ENCODE measurements at places on chromosomes 11 and 22. TPM values are rescaled to one million over a fixed set of nuclear protein-coding genes. Genes with fewer than 3 reads are reported as not detected.

DNA sequence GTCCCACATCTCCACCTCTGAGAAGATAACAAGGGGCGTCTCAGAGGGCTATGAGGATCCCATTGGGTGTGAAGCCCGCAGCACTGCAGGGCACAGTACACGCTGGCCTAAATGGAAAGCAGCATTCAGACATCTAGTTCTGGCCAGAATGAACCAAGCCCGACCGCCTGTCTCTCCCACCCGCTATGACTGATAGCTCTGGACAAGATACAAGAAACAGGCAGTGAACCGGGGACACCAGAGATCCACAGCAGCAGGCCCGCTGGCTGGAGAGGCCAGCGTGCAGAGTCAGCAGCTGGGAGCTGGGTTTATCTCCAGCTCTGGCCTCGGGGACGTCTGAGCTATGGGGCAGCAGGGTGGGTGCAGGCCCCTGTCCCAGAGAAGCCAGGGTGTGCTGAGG, 9.6 kb downstream of the CERK start:
- no peak overlapping the region for H3K27ac ChIP-seq
- H3K36me3 ChIP-seq: no peaks in the 10 kb centered on the region
- peaks cover 13% of the 10 kb centered on the region for H3K4me1 ChIP-seq
- H3K27me3 ChIP-seq: no peaks in the 10 kb centered on the region
- no peak for DNase-seq
- H3K4me3 ChIP-seq: no peak overlapping the region

DNA sequence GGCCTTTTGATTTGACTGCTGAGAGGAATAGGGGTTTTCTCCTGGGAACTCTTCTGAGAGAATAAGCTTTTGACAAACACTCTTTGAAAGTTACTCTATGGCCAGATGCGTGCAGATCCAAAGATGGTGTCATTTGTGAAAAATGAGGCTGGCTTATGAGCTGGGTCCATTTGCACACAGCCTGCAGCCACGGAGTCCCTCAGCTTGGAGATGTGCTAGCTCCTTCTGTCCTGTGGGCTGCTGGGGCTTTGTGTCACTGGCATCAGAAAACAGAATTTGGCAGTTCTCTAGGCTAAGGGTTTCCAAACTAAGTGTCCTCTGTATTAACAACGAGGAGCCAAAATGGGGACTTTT, 702.4 kb downstream of the NTM start:
- H3K4me1 ChIP-seq: no peaks in the 10 kb centered on the region
- no peaks in the 10 kb centered on the region for H3K27me3 ChIP-seq
- DNase-seq: no peak
- H3K36me3 ChIP-seq: no peaks in the 10 kb centered on the region
- no peak overlapping the region for H3K27ac ChIP-seq
- no peak overlapping the region for H3K4me3 ChIP-seq

- H3K27me3 ChIP-seq: no peaks in the 10 kb centered on the region
- DNase-seq: no peak
- no peaks in the 10 kb centered on the region for H3K4me1 ChIP-seq
- no peak overlapping the region for H3K27ac ChIP-seq
- no peaks in the 10 kb centered on the region for H3K36me3 ChIP-seq
These were observed 712.3 kb downstream of the METTL15 start for GRCh38 chr11:28820296-28820989.

GRCh38 chr22:38798496-38798895, 4.6 kb upstream of the DNAL4 start:
- no peaks in the 10 kb centered on the region for H3K4me1 ChIP-seq
- no peak for DNase-seq
- H3K27ac ChIP-seq: no peak overlapping the region

DNA sequence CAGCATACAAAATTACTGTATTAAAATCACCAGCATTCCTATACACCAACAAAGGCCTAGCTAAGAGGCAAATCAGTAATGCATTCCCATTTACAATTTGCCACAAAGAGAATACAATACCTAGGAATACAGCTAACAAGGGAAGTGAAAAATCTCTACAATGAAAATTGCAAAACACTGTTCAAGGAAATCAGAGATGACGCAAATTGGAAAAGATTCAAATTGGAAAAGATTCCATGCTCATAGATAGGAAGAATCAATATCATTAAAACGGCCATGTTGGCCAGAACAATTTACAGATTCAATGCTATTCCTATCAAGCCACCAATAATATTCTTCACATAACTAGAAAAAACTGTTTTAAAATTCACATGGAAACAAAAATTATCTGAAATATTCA, 123.0 kb upstream of the ANO5 start:
- no peaks in the 10 kb centered on the region for H3K27me3 ChIP-seq
- H3K4me3 ChIP-seq: no peak overlapping the region
- H3K4me1 ChIP-seq: no peaks in the 10 kb centered on the region
- no peak for DNase-seq
- H3K36me3 ChIP-seq: no peaks in the 10 kb centered on the region
- H3K27ac ChIP-seq: no peak overlapping the region

C1QTNF6 gene
- total RNA-seq: 4.0 TPM

CARD18 gene
- total RNA-seq: not detected

- DNase-seq: peak; percentile 70
- H3K4me3 ChIP-seq: no peak overlapping the region
- no peaks in the 10 kb centered on the region for H3K36me3 ChIP-seq
- H3K27ac ChIP-seq: peak overlapping the region; percentile 58
- H3K4me1 ChIP-seq: no peaks in the 10 kb centered on the region
These were observed 11.3 kb downstream of the TRIM66 start for GRCh38 chr11:8671193-8671612.

GRCh38 chr11:67468456-67468758, 644 bp downstream of the TMEM134 start:
- no peaks in the 10 kb centered on the region for H3K36me3 ChIP-seq
- H3K4me3 ChIP-seq: peak overlapping the region; percentile 93
- DNase-seq: no peak
- H3K4me1 ChIP-seq: peaks cover 7% of the 10 kb centered on the region
- peak overlapping the region; percentile 84 for H3K27ac ChIP-seq
- H3K27me3 ChIP-seq: no peaks in the 10 kb centered on the region

- no peaks in the 10 kb centered on the region for H3K27me3 ChIP-seq
- H3K27ac ChIP-seq: no peak overlapping the region
- H3K4me1 ChIP-seq: no peaks in the 10 kb centered on the region
- DNase-seq: no peak
- no peak overlapping the region for H3K4me3 ChIP-seq
- no peaks in the 10 kb centered on the region for H3K36me3 ChIP-seq
These were observed 606.0 kb downstream of the BUD13 start for GRCh38 chr11:116166573-116167465.

GRCh38 chr22:44735518-44736428, 16.6 kb upstream of the ARHGAP8 start:
- no peak overlapping the region for H3K4me3 ChIP-seq
- no peaks in the 10 kb centered on the region for H3K4me1 ChIP-seq
- H3K27me3 ChIP-seq: no peaks in the 10 kb centered on the region
- H3K36me3 ChIP-seq: no peaks in the 10 kb centered on the region
- no peak overlapping the region for H3K27ac ChIP-seq

OR51E1 gene
- total RNA-seq: 0.25 TPM

OR2D2 gene
- not detected for total RNA-seq

ADAMTS15 gene
- 7.2 TPM for total RNA-seq

OR8B4 gene
- not detected for total RNA-seq

- H3K27ac ChIP-seq: no peak overlapping the region
- no peaks in the 10 kb centered on the region for H3K27me3 ChIP-seq
- H3K36me3 ChIP-seq: no peaks in the 10 kb centered on the region
- no peak for DNase-seq
- H3K4me3 ChIP-seq: no peak overlapping the region
- peaks cover 9% of the 10 kb centered on the region for H3K4me1 ChIP-seq
These were observed 17.6 kb downstream of the RNF185 start for GRCh38 chr22:31177420-31178162.

- no peak overlapping the region for H3K4me3 ChIP-seq
- H3K27ac ChIP-seq: no peak overlapping the region
- no peaks in the 10 kb centered on the region for H3K4me1 ChIP-seq
- H3K36me3 ChIP-seq: no peaks in the 10 kb centered on the region
- DNase-seq: no peak
These were observed 342.3 kb upstream of the CCDC179 start for GRCh38 chr11:23202611-23203010.

OR52L1 gene
- total RNA-seq: not detected

DNA sequence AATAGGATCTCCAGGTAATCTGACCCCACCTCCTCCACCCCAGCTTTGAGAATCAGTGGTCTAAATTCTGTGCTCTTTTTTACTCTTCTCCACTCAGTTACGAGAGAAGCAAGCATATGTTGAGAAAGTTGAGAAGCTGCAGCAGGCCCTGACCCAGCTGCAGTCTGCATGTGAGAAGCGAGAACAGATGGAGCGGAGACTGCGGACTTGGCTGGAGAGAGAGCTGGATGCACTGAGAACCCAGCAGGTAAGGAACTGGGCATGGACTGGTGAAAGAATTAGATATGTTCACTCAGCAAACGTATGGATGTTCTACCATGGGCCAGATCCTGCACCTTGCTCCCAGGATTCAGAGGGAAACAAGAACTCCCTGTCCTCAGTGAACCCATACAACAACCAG, 85.7 kb downstream of the AMOTL1 start:
- no peak overlapping the region for H3K4me3 ChIP-seq
- no peak for DNase-seq
- no peaks in the 10 kb centered on the region for H3K27me3 ChIP-seq
- no peaks in the 10 kb centered on the region for H3K4me1 ChIP-seq
- no peak overlapping the region for H3K27ac ChIP-seq
- H3K36me3 ChIP-seq: no peaks in the 10 kb centered on the region

DNA sequence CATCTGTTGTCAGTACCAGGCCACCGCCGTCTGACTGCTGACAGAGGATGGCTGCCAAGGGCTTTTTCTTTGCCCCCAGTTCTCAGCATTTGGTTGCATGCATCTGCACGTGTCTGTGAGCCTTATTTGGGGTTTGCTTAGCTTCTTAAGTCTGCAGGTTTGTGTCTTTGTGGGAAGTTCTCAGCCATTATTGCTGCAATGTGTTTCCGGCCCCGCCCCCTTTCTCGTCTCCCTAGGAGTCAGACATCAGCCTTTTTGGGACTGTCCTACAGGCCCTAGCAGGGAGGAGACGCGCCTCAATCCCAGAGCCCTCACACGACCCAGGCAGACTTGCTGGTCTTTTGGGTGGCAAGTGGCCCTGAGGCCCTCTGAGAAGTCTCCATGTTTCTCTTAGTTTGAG, 8.0 kb downstream of the MOB2 start:
- no peaks in the 10 kb centered on the region for H3K36me3 ChIP-seq
- peaks cover 16% of the 10 kb centered on the region for H3K4me1 ChIP-seq
- no peak overlapping the region for H3K4me3 ChIP-seq
- peak; percentile 12 for DNase-seq

- H3K27ac ChIP-seq: no peak overlapping the region
- no peak for DNase-seq
- no peak overlapping the region for H3K4me3 ChIP-seq
- no peaks in the 10 kb centered on the region for H3K4me1 ChIP-seq
- H3K27me3 ChIP-seq: no peaks in the 10 kb centered on the region
- H3K36me3 ChIP-seq: no peaks in the 10 kb centered on the region
These were observed 135.8 kb upstream of the SPON1 start for GRCh38 chr11:13826505-13827278.

- H3K36me3 ChIP-seq: no peaks in the 10 kb centered on the region
- no peaks in the 10 kb centered on the region for H3K27me3 ChIP-seq
- no peaks in the 10 kb centered on the region for H3K4me1 ChIP-seq
- no peak for DNase-seq
These were observed 67.0 kb downstream of the WNT11 start for GRCh38 chr11:76139314-76139713.

SELENOH gene
- total RNA-seq: 102 TPM

- H3K4me1 ChIP-seq: peaks cover 12% of the 10 kb centered on the region
- no peaks in the 10 kb centered on the region for H3K36me3 ChIP-seq
- H3K27ac ChIP-seq: no peak overlapping the region
- no peaks in the 10 kb centered on the region for H3K27me3 ChIP-seq
These were observed 112.5 kb downstream of the DBX1 start for GRCh38 chr11:20047769-20048154.

FOXR1 gene
- total RNA-seq: not detected

DNA sequence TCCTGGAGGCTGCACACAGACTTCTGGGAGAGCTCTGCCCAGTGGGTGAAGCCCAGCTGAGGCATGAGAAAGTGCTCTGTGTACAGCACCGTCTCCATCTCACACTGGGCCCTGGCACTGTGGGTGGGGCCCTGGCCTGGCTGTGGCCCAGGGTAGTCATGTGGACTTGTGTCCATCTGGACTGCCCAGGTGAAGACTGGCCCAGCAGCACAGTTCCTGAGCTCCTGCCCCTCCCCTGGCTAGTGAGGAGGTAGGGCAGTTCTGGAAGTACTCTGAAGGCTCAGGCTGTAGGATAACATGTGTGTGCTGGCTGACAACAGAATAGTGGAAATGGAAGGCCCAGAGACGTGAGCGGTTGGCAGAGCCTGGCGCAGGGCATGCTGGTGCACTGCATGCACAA, 35.4 kb downstream of the RSPH14 start:
- no peak overlapping the region for H3K27ac ChIP-seq
- no peak overlapping the region for H3K4me3 ChIP-seq
- no peak for DNase-seq
- H3K4me1 ChIP-seq: peaks cover 1% of the 10 kb centered on the region
- no peaks in the 10 kb centered on the region for H3K36me3 ChIP-seq

- no peak overlapping the region for H3K4me3 ChIP-seq
- H3K27ac ChIP-seq: peak overlapping the region; percentile 43
- H3K27me3 ChIP-seq: no peaks in the 10 kb centered on the region
- peak; percentile 96 for DNase-seq
- H3K4me1 ChIP-seq: peaks cover 2% of the 10 kb centered on the region
These were observed 5.7 kb upstream of the ACAT1 start for GRCh38 chr11:108115500-108116140.

C11orf52 gene
- 2.4 TPM for total RNA-seq

- H3K27me3 ChIP-seq: no peaks in the 10 kb centered on the region
- H3K4me3 ChIP-seq: no peak overlapping the region
- H3K27ac ChIP-seq: no peak overlapping the region
- DNase-seq: no peak
- H3K36me3 ChIP-seq: no peaks in the 10 kb centered on the region
These were observed 10.1 kb downstream of the AIP start for GRCh38 chr11:67492801-67493547.

DNA sequence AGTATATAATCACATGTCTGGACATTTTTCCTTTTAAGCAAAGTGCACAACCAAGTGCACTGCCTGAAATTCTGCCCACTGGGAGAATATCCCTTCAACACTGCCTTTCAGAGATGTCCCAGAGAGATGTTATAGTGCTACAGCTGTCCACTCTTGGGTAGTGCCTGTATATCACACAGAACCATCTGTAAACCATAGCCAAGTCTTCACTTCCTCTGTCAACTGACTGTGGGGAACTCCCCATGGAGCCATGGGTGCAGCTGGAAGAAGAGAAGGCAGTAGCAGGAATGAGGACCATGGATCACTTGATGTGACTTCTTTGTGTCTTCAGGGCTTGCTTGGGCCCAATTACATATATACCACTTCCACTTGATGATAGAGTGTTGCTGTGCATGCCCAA, 44.6 kb upstream of the LIN7C start:
- no peak overlapping the region for H3K4me3 ChIP-seq
- H3K27ac ChIP-seq: no peak overlapping the region
- H3K36me3 ChIP-seq: no peaks in the 10 kb centered on the region
- no peak for DNase-seq
- no peaks in the 10 kb centered on the region for H3K27me3 ChIP-seq

- H3K27ac ChIP-seq: no peak overlapping the region
- no peak overlapping the region for H3K4me3 ChIP-seq
- no peaks in the 10 kb centered on the region for H3K27me3 ChIP-seq
These were observed 3.2 kb downstream of the CARNS1 start for GRCh38 chr11:67418476-67419281.

Measured in ovary (tissue), 10 donors.